ENCODE measurements at places on chromosomes 16 and 17.

DNA sequence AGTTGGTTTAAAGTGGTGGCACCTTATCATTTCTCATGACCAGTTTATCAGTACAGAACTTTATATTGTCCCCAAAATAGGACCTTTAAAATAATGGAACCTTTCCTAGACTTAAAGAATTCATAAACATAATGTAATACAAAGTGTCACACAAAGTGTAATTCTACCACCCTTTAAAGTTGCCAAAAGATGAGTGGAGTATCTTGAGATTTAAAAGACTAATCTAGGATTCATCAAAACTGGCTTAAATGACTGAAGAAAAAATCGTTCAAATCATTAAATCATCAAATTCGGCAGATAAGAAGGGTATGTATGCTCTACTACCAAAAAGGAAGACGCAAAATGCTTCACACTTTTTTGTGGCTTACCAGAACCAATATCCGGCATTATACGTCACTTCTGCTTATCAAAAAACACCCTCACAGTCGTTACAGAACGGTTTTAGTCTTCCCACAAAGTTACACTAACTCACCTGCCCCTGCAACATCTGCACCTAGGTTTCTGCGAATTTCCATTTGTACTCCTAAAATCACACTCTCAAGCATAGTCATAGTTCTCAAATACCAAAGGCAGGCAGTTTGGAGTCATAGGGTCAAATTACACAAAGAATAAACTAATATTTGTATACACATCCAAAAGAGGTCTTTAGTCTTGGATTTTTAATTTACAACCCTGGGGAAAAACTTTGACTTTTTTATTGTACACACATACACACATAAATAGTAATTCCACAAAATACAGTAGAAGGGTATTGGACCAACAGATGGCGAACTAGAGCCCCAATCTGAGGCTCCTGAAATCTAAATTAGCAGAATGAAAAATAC, 1.4 kb upstream of the KANSL1 start:
- DNase-seq = no peak

DNA sequence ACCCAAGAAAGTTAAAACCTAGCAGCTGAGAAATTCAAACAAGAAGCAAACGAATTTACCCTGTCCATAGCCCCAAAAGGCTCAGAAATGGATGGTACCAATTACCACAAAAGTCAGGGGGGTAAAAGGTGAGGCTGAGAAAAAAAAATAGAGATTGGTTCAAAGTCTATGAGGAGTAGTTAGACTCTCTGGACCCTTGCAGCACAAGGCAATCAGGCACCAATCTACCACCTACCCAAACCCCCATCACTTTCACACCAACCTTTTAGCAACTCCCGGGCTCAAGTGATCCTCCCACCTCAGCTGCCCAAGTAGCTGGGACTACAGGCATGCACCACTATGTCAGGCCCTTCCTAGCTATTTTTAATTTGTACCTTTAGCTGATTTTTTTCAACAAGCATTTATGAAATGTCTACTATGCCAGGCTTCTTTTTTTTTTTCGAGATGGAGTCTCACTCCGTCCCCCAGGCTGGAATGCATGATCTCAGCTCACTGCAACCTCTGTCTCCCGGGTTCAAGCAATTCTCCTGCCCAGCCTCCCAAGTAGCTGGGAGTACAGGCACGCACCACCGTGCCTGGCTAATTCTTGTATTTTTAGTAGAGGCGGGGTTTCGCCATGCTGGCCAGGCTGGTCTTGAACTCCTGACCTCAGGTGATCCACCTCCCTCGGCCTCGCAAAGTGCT, 40.8 kb downstream of the USP32 start:
- no peak for DNase-seq

- DNase-seq = no peak
These were observed 65.7 kb downstream of the CEP112 start for GRCh38 chr17:66126231-66126630.

DNA sequence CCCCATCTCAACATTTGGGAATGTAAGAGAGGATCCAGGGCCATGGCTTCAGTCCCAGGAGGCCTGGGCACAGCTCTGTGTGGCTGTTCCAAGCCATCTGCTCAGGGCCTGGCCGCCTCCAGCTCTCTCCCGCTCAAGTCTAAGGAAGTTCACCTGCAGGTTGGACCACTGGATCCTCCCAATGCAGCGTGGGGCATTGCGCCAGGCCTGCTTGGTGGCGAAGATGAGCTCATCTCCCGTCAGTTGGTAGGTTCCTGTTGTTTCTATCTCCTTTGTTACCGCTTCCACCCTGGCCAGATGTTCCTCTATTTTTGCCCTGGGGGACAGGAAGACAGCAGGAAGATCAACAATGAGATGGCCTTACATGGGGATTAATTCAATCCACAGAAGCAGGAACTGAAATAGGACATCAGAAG, 17.5 kb downstream of the NOS2 start:
- DNase-seq = no peak

DNA sequence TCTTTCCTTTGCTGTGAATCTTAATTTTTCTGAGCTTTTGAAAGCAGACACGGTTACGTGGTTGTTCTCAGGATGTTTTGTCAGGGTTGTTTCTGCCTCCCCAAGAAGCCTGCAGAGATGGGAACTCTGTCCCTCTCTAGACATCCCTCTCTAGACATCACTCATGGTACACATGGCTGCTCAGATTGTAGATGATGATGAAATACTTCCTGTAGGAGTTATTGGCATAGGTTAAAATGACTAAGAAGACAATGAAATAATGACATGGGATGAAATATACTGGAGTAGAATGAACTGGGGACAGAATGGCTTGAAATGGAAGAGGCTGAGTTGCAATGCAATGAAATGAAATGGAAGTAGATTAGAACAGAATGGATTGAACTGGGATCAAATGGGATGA, 253.4 kb downstream of the SHISA9 start:
- DNase-seq = no peak

DNA sequence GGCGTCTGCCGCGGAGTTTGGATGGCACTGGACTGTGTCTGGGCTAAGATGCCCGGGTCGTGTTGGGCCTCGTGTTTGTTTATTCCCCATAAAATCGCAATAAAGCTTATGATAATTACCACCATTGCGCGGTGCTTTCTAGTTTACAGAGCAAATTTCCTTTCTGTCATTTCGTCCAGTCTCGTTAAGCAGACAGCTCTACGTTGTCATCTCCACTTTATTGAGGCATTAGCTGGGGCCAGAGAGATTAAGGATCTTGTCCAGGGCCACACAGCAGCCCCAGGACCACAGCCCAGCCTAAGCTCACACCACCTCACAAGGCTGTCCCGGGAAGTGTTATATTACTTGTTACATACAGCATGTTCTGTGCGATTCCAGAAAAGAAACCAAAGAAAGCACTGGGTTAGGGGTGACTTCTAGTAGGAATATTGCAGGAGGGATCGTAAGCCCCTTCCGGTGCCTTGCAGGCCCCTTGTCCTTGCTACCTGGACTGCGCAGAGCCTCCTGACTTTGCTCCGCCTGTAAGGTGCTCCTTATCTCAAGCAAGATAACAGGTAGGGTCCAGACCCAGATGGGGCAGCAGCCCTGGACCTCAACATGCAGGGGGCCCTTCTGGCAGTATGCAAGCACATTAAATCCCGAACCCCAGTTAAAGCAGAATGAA, 6.3 kb downstream of the NOS2 start:
- DNase-seq = no peak

DNA sequence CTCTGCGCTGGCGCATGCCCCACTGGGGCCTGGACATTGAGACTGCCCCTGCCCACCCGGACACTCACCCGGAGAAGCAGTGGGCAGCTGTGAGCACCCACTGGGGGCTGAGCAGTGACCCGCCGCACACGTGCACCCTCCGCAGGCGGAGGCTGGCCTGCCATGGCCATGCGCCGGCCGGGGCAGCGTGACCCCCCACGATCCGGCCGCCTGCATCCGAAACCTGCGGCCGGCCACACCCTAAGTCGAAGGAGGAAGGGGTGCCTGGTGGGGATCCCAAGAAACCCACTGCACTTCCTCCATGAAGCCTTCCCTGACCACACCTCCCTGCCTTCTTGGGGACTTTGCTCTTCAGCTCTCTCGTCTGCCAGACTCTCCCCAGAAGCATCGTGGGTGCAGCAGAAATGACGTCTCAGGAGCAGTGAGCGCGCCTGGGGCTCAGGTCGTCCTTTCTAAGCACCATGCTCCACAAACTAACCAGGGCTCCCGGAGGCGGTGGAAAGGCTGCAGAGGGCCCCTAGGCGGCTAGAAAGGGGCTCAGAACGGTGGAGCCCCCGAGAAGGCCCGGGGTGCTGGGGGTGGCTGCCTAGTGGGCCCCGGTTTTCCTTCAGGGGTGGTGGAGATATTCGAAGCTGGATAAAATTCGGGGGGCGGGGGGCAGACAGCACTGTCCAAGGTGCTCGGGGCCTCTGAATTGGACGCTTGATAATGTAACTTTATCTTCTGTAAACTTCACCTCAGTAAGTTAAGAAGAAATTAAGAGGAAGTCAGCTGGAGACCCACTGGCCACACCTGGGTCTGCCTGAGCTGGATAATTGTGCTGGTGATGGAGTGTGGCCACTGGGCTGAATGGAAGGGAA, 1.5 kb downstream of the TPSG1 start:
- DNase-seq = no peak

DNA sequence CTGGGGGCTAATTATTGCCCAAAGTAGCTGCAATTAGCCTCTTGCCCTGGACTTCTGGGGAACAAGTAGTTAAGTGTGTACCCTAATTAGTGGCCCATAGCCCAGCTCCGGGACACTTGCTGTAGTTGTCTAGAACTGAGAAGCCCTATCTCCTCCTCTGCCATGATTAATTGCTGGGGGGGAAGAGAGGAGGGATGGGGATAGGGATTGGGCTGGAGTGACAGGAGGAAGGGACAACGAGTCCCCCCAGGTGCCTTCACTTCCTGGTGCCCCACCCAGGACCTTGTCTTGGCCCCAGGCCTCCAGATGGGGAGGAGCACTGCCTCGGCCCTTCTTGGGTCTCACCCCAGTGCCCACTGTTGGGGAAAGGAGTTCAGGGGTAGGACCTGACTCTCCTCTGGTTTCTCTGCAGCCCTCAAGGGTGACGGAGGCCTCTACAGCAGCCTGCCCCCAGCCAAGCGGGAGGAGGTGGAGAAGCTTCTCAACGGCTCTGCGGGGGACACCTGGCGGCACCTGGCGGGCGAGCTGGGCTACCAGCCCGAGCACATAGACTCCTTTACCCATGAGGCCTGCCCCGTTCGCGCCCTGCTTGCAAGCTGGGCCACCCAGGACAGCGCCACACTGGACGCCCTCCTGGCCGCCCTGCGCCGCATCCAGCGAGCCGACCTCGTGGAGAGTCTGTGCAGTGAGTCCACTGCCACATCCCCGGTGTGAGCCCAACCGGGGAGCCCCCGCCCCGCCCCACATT, 17.4 kb downstream of the NGFR start:
- DNase-seq = no peak
